Large intestine (tissue), 12 donors: ENCODE measurements at places on chromosomes 6 and 20.

DNA sequence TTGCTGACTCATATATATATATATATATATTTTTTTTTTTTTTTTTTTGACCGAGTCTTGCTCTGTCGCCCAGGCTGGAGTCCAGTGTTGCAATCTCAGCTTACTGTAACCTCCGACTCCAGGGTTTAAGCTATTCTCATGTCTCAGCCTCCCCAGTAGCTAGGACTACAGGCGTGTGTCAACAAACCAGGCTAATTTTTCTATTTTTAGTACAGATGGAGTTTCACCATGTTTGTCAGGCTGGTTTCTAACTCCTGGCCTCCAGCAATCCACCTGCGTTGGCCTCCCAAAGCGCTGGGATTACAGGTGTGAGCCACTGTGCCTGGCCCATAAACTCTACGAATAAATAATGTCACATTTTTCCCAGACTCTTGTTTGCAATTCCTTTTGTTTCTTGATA, 4.8 kb downstream of the LRP11 start:
- peak; percentile 20 for DNase-seq

DNA sequence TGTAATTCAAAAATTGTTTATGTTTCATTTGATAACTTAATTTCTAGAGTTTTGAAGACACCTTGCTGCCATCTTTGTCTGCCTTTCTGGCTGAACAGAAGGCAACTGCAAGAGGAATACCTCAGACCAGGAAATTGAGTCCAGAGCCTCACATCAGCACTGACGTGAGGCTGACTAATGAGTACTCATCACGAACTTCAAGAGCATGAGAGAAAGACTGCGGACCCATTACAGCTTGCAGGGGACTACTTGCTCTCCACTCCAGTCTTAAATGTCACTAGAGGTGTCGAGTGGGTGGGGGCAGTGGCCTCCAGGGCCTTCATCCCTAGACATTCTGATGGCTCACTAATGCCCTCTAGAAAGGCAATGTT, 109.5 kb upstream of the SSTR4 start:
- DNase-seq, result no peak

- DNase-seq, result no peak
Measured at GRCh38 chr6:147384737-147385710, 123.5 kb upstream of the SAMD5 start.

DNA sequence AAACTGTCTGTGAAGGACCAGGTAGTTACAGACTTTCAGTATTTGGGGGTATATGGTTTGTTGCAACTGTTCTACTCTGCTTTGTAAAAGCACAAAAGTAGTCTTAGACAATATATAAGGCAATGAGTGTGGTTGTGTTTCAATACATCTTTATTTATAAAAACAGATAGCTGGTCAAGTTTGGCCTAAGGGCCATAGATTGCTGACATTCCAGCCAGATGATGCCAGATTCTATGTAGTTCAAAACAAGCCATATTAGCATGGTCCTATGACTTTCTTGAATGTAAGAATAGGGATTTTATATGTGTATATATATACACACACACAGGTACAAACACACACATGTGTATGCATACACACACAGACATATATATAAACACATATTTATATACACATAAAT, 201.8 kb downstream of the GRIK2 start:
- DNase-seq, result no peak

DNA sequence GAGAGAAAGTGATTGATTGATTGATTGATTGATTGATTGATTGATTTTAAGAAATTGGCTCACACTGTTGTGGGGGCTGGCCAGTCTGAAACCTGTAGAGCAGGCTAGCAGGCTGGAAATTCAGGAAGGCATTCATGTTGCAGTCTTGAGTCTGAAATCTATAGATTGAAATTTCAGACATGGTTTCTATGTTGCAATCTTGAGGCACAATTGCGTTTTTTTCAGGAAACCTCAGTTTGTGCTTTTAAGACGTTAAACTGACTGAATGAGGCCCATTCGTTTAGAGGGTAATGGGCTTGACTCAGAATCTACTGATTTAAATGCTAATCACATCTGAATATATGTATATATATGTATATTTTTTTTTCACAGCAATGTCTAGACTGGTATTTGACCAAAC, 106.3 kb downstream of the STXBP5 start:
- DNase-seq, result no peak

DNA sequence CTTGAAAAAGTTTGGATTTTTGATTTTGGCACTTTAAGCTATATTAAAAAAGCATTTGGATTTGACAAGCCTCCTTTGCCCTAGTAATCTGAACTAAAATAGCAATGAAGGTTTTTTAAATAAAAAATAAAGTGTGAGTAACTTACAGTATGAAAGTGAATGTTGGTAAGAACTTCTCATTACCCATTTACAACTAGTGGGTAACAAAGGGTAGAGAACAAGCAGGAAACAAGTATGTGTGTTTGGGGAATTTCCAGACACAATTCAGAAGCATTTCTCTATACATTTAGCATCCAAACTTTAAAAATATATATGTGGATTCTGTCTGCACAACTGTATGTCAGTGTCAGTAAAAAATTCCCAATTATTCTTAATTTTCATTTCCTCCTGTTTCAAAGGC, 2.9 kb downstream of the TMEM30A start:
- no peak for DNase-seq

- no peak for DNase-seq
Measured at GRCh38 chr6:163313981-163314380, 100.5 kb upstream of the QKI start.

GRCh38 chr6:151647976-151648639, 154.3 kb downstream of the CCDC170 start:
- no peak for DNase-seq

GRCh38 chr20:14757728-14758127, 420.3 kb upstream of the FLRT3 start:
- no peak for DNase-seq

- DNase-seq, result no peak
Measured at GRCh38 chr20:3863317-3863716, 16.7 kb downstream of the MAVS start.

- no peak for DNase-seq
Measured at GRCh38 chr6:109039795-109040194, 54.9 kb downstream of the SESN1 start.

GRCh38 chr6:319177-320131, 27.2 kb downstream of the DUSP22 start:
- no peak for DNase-seq

DNA sequence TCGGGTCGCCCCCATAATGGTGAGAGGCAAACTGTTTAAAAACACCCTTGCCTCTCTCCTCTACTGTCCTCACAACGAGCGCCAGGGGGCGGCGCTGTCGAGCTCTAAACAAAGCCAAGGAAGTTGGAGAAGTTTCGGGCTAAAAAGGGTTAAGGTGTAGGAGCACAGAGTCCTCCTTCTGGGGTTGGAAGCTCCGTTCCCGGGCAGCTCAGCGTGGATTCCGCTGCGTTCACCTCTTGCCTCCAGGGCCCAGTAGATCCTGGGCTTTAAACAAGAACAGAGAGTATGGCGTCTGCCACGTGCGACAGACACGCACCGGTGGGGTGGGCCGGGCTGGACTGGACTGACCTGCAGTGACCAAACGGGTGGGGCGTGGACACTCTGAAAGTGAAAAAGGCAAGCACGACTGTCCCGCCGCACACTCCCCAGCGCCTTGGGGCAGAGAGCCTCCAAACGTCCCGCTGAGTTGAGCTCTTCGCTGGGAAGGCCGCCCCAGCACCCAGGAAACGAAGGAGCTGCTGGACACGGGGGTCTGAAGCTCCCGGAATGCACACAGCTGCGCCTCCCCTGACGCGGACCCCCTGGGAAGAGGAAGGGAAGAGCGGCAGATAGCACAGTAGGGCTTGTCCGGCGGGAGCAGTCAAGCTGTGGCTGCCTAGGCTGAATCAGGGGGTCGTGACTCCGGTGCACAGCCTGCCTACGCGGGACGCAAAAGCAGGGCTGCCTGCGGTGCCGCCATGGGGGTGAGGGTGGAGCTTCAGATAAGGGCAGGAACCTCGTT, 1.6 kb upstream of the THBD start:
- DNase-seq, result peak; percentile 57

DNA sequence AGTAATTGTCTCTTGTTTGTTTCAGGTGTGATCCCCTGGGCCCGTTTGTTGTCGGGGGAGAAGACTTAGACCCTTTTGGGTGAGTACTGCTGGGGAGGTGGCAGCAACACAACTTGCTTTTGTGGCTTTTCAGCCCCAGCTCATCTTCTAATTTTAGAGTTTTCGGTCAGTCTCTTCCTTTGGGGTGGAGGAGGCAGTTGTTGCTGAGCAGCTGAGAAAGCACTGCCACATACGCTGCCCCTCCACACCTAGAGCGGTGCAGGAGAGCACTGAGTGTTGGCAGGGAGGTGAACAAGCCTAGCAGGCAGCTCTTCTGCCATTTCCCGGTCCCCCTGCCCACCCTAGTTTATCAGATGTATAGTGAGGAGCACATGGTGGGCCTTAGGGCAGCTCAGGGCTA, 21.7 kb downstream of the TMEM74B start:
- no peak for DNase-seq

DNA sequence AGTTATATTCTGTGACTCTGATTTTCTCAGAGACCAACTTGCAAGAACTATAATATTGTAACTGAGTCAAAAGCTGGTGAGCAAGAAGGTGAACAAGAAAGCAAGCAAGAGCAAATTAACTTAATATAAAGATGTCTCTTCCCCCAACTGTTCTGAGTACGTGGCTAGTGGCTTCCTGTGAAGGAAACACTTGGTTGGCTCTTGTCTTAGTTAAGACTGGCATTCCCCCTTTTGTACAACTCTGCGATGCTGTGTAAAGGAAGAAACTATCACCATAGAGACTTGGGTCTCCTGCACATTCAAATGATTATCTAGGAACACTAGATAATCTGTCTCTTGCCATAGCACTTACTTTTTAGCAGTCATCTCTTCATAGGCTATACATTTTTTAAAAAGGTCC, 47.3 kb upstream of the TNFAIP3 start:
- DNase-seq, result no peak

GRCh38 chr6:49401063-49401462, 62.0 kb downstream of the MMUT start:
- DNase-seq, result no peak

GRCh38 chr6:138550346-138550767, 51.1 kb upstream of the NHSL1 start:
- peak; percentile 80 for DNase-seq

DNA sequence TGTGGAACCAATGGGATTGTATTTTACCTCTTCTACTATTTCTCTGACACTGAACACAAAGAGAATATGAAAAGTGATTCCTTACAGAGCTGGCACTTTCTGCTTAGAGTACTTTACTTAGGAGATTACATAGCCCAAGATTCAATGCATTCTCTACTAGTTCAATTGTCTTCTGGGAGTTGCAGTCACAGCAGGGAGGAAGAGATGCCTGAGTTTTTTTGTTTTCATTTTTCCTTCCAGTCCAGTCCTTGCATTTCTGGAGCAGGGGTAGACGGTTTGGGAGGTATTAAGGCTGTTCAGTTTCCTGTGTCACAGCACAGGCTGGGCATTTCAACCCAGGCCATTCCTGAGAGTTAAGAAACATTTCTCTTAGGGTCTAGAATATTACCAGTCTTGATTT, 42.0 kb upstream of the SLC2A12 start:
- no peak for DNase-seq

GRCh38 chr6:25360621-25361020, 81.4 kb downstream of the CARMIL1 start:
- DNase-seq, result no peak

GRCh38 chr6:157135691-157136090, 187.6 kb downstream of the TMEM242 start:
- DNase-seq, result no peak

GRCh38 chr6:52704060-52704459, 33.1 kb downstream of the TMEM14A start:
- DNase-seq, result no peak

DNA sequence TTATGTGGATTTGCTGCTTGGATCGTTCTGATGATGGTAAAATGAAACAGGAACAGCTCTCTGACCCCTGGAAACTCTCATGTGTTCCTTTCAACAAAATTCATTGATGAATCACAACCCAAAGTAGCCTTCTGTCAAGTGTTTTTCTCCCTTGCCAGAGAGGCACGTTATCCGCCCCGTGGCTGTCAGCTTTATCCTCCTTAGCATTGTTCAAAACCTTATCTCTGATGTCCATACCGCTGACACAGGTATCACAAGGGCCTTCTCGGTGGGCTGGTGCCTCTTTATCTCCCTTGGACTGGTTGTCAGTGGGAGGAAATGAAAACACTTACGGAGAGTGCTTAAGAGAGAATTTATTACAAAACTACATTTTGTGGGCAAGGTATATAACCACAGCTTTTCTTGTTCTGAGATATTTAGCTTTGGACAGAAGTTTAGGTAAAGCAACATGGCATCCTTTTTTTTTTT, 84.9 kb downstream of the TIAM2 start:
- no peak for DNase-seq

DNA sequence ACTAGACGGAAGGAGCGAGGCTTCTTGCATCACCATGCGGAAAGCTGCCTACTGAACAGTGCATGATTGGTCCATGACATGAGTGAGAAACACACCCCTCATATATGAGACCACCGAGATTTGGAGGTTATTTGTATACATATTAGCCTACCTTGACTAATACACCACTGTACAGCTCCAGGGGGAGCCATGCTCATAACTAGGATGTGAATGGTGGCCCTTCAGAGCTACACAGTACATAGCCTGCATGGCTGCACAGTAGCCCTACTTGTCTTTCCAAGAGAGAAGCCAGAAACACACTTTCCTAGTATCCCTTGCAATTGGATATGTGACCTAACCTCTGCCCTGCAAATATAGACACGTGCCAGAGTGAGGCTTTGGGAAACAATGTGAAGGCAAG, 21.8 kb upstream of the MCUR1 start:
- no peak for DNase-seq

- no peak for DNase-seq
Measured at GRCh38 chr6:128073389-128073788, 172.5 kb upstream of the THEMIS start.

- no peak for DNase-seq
Measured at GRCh38 chr6:99341862-99342455, 7.5 kb downstream of the FAXC start.

GRCh38 chr6:45586216-45587171, 208.8 kb upstream of the SUPT3H start:
- DNase-seq, result no peak

GRCh38 chr6:13664703-13665352, 46.8 kb downstream of the RANBP9 start:
- DNase-seq, result no peak

- no peak for DNase-seq
Measured at GRCh38 chr6:16928387-16928786, 167.1 kb upstream of the ATXN1 start.

DNA sequence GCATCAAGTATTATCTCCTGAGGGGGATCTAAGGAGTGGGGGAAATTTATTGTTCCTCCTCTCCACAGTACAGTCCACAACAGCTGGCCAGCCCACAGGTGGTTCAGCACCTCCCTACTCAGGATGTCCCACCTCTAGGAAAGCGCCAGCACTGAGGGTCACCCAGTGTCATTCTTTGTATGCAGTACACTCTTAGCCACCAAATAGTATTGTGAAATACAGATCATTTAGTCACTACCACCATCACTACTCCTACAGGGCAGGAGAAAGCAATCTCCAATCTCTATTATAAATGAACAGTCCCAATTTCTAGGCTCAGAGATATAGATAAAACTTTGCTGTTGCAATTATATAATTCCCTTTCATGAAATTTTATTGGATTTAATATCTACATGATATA, 6.3 kb upstream of the ZNF76 start:
- DNase-seq, result no peak
